ENCODE measurements at places on chromosomes 5 and 9. TPM values are rescaled to one million over a fixed set of nuclear protein-coding genes. Genes with fewer than 3 reads are reported as not detected.

The S100Z gene
- total RNA-seq = not detected

The CDC14B gene
- total RNA-seq = 15.1 TPM

The FRRS1L gene
- total RNA-seq = 5.7 TPM

The IFNA2 gene
- total RNA-seq = not detected

The RECK gene
- total RNA-seq = 8.9 TPM

The LCN9 gene
- not detected for total RNA-seq

The TLE4 gene
- 16.2 TPM for total RNA-seq

The PLPPR1 gene
- total RNA-seq = not detected

The OR1Q1 gene
- total RNA-seq = not detected

The BARX1 gene
- total RNA-seq = not detected

The SPEF2 gene
- 2.6 TPM for total RNA-seq

The CDC20B gene
- not detected for total RNA-seq
